Smooth muscle cell of bladder (primary cell): ENCODE measurements at places on chromosomes 4 and X. TPM values are rescaled to one million over a fixed set of nuclear protein-coding genes. Genes with fewer than 3 reads are reported as not detected.

USP53 gene
- total RNA-seq: 29.0 and 50.6 TPM in 2 replicates

MAGED4B gene
- 25.2 and 38.0 TPM in 2 replicates for total RNA-seq

RPS6KA6 gene
- total RNA-seq: 12.7 and 15.9 TPM in 2 replicates

RHOXF2B gene
- under 0.01 TPM in 1 of 2 replicates, not detected in the other for total RNA-seq

ANK2 gene
- total RNA-seq: 34.0 and 45.4 TPM in 2 replicates

CFI gene
- 1.8 and 6.9 TPM in 2 replicates for total RNA-seq

HMGB2 gene
- total RNA-seq: 36.1 and 62.6 TPM in 2 replicates

SPARCL1 gene
- total RNA-seq: under 0.01 and 0.18 TPM in 2 replicates

SPACA5 gene
- not detected in 2 replicates for total RNA-seq
